ENCODE measurements at places on chromosomes 11 and 22. TPM values are rescaled to one million over a fixed set of nuclear protein-coding genes. Genes with fewer than 3 reads are reported as not detected.

Gene C11orf68
- total RNA-seq: 12.5 TPM

Gene OR1S1
- not detected for total RNA-seq

Gene FLRT1
- total RNA-seq: 0.34 TPM

Gene SCGB1C1
- total RNA-seq: not detected

Gene TRIM44
- 7.2 TPM for total RNA-seq

Gene UNC93B1
- total RNA-seq: 26.3 TPM

Gene POLA2
- total RNA-seq: 3.6 TPM

Gene ANGPTL5
- total RNA-seq: not detected

Gene EHF
- 478 TPM for total RNA-seq

Gene CSNK2A3
- 4.1 TPM for total RNA-seq

Gene E2F8
- total RNA-seq: under 0.01 TPM

Gene MLC1
- not detected for total RNA-seq

Gene GRAMD1B
- total RNA-seq: under 0.01 TPM

Gene MPZL2
- total RNA-seq: 48.2 TPM

Gene SCN3B
- total RNA-seq: 0.57 TPM

Gene BTG4
- 0.43 TPM for total RNA-seq

Gene OR52H1
- not detected for total RNA-seq

Gene TUB
- total RNA-seq: under 0.01 TPM

Gene SEPTIN5
- 4.4 TPM for total RNA-seq

Gene FCHSD2
- total RNA-seq: 7.9 TPM

Gene CRYAB
- total RNA-seq: 1.0 TPM

Gene LAYN
- 7.2 TPM for total RNA-seq

Gene ARHGAP1
- total RNA-seq: 49.9 TPM

Gene TSPAN32
- not detected for total RNA-seq

All from nasal cavity respiratory epithelium epithelial cell of viscerocranial mucosa (primary cell).